Renal cortex interstitium (tissue), 15 donors: ENCODE measurements at places on chromosomes 1 and 21.

GRCh38 chr1:227940791-227941241 is 6.9 kb downstream of the WNT9A start:
- DNase-seq = no peak

DNA sequence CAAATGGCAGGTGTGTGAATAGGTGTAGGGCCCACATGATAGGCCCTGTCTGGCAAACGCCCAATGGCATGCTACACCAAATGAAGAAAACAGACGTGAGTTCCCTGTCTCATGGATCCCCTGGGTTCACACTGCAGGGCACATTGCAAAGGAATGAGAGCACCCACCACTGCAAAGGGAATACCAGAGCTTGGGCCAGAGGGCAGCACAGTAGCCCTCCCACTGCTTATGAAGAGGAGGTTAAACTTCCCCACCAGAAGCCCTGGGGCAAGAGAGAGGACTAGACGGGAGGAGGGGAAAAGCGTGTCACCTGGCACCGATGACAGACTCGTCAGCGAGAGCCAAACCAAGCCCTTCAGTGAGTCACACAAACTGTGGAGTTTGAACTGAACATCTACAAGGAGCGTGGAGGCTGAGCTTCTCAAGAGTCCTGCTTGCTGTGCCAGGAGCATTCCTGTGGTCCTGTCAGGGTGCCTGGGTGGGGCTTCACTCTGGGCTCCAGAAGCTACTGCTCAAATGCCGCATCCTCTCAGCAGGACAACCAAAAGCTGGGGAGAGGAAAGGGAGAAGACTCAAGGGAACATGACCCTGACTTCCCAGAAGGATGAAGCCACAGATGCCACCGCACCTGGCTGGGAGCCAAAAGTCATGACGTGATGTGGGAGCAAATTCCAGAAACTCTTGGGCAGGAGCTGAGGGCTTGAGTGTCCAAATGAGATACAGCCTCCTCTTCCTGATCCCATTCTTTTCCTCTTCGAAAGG is 61.1 kb downstream of the TOMM20 start:
- no peak for DNase-seq

DNA sequence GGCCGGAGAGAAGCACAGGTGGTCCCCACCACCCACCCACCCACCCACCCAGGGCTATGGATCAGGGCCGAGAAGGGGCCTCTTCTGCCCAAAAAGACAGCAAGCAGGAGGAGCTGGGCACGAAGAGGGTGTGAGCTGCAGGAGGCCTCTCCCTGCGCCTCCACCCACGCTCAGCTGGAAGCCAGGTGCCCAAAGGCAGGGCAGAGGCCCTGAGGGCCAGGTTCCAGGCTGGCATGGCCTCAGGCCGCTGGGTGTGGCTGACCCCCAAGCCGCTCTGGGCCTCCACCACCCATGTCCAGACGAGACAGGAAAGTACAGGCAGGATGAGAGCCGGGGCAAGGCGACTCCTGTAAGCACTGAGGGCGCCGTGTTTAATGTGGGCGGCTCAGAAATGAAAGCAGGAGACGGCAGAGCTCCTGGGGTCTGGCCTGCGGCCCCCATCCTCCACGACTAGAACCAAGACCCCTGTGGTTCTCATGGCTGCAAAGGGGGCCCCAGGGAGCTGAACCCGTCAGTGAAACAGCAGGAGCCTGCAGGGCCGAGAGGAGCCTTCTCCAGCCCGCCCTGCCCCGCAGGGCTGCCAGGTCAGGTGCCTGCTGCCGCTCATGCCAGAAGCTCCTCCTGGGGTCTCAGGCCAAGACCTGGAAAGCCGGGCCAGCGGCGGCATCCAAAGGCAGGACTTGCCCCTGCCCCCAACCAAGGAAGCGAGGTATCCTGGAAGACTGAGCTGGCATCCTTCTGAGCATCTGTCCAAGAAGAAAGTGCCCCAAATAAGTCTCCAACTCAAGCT is 56.0 kb downstream of the MEGF6 start:
- DNase-seq = no peak

- DNase-seq = no peak
Measured at GRCh38 chr1:57086154-57086553, 120.3 kb upstream of the C8B start.

- no peak for DNase-seq
Measured at GRCh38 chr1:56434025-56434424, 145.3 kb downstream of the PLPP3 start.

DNA sequence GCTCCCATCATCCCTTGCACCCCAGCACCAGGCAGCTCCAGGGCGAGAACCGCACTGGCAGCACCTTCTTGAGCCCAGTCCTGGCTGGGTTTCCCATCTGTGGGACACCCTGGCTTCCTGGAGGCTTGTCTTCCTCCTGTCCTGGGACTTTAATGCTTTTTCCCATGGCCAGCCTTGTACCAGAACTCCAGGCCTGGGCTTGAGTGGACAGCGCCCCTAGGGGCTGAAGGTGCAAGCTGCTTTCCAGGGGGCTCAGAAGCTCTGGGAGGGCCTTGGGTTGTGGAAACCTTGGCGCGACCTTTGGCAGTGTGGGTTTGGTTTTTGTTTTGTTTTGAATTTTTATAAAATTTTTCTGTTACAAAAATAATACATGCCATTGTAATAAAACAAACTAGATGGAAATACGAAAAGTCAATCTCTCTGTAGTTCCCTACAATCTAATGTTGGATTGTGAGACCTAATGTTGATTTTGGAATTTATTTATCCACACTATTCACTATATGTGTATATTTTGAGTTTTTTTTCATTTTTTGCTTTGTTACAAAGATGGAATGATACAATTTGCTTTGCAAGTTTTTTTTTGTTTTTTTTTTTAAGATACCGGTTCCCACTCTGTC is 33.8 kb upstream of the RPL11 start:
- DNase-seq = no peak

DNA sequence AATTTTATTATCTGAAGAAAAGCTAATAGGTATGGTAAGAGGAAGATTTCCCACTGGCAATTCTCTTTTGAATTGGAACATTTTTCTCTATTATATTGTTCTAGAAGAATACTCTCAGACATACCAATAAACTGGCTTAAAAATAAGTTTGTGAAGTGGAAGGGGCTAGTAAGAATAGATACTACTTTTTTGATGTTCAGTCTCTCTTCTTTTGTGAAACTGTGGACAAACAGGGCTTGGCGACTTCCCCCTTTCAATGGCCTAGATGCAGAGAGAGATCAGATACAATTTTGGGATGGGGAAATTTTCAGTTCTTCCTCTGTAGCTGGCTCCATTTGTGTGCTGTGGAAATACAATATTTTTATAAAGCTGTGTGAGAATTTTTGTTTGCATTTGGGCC is 2.5 kb downstream of the PBX1 start:
- no peak for DNase-seq

- DNase-seq = no peak
Measured at GRCh38 chr1:43451701-43452532, 1.8 kb downstream of the HYI start.

GRCh38 chr1:24309762-24310485 is 9.2 kb upstream of the GRHL3 start:
- no peak for DNase-seq

GRCh38 chr1:239802275-239802674 is 289.4 kb upstream of the FMN2 start:
- no peak for DNase-seq

DNA sequence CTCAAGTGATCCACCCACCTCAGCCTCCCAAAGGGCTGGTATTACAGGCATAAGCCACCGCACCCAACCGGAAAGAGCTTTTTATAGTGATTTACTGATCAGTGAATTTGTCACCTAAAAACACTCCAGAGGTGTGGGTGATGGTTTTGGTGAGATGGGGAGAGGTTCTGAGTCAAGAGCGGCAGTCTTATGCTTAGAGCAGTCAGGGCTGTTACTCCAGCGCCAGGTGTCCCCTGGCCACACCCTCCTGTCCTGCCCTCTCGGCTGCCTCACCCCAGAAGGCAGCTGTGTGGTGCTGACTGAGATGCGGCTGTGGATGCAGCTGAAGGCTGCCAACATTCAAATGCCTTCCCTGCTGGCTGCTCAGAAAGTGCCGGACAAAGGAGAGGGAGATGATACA is 94.5 kb upstream of the LPGAT1 start:
- no peak for DNase-seq

DNA sequence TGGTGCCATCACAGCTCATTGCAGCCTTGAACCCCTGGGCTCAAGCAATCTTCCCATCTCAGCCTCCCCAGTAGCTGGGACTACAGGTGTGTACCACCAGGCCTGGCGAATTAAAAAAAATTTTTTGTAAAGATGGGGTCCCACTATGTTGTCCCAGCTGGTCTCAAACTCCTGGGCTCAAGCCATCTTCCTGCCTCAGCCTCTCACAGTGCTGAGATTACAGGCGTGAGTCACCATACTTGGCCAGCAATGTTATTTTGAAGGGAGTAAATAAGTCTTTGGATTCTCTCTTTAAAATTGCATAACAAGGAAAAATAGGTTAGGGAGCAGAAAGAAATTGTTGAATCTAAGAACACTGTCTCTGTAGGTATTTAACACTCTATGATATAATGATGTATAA is 111.3 kb downstream of the RPS6KC1 start:
- no peak for DNase-seq
